ENCODE measurements at places on chromosomes 1 and 21.

DNA sequence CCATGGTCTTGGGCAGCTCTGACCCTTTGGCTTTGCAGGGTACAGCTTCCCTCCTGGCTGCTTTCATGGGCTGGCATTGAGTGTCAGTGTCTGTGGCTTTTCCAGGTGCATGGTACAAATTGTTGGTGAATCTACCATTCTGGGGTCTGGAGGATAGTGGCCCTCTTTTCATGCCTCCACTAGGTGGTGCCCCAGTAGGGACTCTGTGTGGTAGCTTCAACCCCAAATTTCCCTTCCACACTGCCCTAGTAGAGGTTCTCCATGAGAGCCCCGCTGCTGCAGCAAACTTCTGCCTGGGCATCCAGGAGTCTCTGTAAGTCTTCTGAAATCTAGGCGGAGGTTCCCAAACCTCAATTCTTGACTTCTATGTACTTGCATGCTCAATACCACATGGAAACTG lies 494.5 kb upstream of the LRRC7 start:
- no peak for DNase-seq

DNA sequence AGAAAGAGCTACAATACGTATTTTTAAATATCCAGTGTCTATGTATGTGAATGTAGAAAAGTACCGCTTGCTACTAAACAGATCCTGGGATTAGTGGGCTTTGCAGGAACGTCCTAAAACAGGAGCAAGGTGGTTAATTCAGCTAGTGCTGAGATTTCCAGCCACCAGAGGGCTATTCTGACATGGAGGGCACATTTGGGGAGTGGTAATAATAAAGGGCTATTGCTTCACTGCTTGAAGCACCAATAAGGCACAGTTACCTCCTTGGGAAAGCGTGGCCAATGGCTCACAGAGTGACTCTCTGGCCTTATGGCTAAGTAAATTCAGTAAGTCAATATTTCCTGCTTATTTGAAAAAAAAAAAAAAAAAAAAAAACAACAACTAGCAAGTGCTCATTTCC lies 152.4 kb downstream of the GABPA start:
- DNase-seq, result no peak

- peak; percentile 55 for DNase-seq
These were observed 21.1 kb downstream of the ESRRG start for GRCh38 chr1:216702170-216702569.

DNA sequence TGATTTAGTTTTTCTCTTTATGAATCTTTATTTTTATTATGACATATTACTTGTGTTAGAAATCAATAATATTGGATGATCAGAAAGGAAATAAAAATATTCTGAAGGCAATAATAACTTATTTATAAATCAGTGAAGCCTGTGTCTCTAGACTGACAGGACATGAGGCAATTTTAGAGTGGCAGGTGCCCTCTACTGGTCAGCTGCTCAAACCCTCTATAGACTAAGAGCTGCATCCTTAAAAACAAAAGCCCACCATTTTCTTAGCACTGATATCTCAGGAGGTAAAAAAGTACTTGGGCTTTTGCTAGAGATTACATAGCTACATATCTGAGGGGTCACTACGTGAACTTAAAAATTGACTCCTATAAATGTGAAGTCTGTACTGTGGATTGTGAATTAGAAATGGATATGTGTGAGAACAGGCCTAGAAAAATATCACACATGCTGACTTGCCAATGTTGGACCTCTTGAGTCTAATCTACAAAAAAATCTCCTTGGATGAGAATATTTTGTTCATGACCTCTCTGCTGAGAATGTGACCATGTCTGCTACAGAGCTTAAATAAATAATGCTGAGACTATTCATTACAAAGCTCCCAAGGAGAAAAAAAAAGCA lies 597.9 kb upstream of the ADAMTS5 start:
- DNase-seq, result no peak

DNA sequence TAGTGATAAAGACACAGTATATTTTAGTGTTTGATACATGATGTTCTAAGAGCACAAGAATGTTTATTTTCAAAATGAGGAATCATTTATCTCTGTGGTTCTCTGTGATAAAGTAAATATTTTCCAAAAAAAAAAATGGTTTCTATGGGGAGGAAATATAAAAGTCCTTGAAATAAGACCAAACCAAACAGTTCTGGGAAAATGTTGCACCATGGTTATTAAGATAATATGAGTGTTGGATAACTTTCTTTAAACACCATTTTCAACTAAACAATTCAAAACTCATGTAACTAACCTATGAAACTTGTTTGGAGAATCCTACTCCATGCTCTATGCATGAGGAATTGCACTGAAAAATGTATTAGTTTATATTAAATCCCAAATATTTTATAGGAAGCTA lies 184.6 kb downstream of the KCNT2 start:
- no peak for DNase-seq

DNA sequence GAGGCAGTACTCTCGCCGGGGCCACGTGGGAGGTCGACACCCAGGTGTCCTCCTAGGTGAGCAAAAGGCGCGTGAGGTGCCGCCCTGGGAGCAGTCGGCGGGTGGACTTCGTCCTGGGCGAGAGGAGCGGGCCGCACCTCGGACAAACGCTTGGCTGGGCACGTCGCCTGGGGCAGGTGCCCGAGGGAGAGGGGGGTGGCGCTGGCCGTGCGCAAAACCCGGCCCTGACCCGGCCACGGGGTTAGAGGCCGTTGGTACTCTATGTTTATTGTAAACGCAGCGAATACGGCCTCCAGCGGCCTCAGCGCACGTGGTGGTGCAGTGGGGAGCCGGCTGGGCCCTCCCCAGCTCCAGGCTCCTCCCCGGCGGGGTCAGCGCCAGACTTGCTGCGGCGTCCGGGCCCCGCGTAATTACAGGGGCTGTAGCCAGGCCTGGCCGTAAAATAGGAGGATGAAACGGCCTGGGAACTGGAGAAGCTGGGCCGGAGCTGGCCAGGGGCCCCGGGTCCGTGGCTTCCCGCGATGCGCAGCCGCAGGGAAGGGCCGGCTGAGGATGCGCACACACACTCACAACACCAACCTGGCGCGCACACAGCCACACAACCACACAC lies 1.6 kb upstream of the EFNA1 start:
- peak; percentile 91 for DNase-seq

GRCh38 chr1:35856964-35857363 lies 26.0 kb upstream of the AGO1 start:
- DNase-seq, result no peak

DNA sequence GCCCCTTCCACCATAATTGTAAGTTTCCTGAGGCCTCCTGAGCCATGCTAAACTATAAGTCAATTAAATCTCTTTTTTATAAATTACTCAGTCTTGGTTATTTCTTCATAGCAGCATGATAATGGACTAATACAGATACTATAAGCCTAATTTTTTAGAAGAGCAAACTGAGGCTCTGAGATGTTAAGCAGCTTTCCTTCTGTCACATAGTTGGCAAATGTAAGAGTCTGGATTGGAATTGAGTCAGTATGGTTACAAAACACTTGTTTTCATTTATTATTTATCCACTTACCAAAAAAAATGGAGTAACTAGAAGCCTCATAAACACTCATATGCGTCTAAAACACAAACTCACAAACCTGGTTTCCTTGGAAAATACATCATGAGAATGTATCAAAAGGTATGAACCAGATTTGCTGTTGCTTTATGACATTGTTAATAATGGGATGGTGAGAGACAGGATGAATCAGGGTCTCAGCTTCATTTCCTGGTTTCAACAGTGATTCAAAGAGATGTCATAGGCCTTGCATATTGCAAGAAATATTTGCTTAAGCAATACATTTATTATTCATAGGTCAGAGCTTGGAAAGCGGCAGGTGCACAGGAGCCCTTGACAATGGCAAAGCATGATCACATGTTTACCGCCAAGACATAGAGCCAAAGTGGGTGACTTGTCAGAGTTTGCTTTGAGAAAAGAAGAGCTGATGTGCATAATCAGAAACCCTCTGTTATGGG lies 221.5 kb downstream of the GRIK1 start:
- no peak for DNase-seq

- DNase-seq, result peak; percentile 39
These were observed 378.5 kb downstream of the PLPP3 start for GRCh38 chr1:56200896-56201295.

- DNase-seq, result no peak
These were observed 207.7 kb upstream of the FGGY start for GRCh38 chr1:59089036-59089798.

DNA sequence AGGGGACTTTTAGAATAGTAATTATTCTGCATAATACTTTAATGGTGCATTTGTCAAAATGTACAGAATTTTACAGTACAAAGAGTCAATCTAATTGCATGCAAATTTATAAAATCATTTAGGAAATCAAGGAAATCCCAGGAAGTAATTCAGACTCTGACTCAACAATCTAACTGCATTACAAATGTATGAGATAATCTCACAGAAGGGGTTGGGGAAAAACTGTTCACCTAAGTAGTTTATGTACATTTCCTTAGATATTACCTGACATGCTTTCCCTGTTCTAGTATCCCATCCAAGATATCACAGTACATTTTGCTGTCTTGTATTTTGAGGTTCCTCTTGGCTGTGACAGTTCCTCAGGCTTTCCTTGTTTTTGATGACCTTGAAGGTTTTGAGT lies 4.7 kb downstream of the CRB1 start:
- peak; percentile 25 for DNase-seq

GRCh38 chr1:112344754-112345423 lies 51.1 kb upstream of the CTTNBP2NL start:
- DNase-seq, result no peak

GRCh38 chr1:226670073-226670472 lies 69.0 kb downstream of the ITPKB start:
- no peak for DNase-seq

DNA sequence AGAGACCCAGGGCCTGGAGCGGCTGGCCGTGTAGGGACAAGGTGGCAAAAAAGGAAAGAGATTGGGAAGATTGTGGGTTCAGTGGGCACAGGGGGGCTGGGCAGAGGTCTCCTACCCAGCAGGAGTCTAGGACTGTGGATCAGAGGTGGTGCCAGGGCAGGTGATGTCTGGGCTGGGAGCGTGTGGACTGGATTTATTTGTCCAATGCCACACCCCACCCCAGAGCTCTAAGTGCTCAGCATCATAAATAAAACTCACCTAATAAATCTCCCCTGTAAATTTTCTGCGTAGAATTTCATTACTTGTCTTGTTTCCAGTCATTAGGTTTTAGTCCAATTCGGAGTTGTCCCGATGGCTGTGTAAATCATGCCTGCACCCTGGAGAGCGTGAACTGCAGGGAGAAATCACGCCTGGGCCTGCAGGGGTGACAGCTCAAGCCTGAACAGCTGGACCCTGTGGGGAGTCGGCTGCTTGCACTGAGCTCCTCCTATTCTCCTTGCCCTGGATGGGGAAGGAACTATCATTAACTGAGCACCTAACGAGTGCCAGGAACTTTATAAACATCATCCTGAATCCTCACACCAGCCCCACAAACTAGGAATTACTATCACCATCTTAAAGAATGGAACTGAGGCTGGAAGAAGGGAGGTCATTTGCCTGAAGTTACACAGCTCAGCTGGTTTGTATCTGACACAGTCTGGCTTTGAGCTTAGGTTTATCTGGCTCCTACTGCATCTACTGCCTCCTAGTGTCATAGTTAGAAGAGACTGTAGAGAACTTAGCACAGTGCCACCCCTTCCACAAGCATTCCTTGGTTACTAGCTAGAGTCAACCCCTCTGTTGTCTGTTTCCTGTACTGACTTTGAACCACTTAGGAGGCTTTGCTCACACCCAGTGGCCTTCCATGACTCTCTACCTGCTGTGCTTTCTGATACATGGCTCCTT lies 25.0 kb upstream of the POU3F1 start:
- peak; percentile 87 for DNase-seq

- no peak for DNase-seq
These were observed 216.6 kb upstream of the B3GALT2 start for GRCh38 chr1:193402977-193403376.

DNA sequence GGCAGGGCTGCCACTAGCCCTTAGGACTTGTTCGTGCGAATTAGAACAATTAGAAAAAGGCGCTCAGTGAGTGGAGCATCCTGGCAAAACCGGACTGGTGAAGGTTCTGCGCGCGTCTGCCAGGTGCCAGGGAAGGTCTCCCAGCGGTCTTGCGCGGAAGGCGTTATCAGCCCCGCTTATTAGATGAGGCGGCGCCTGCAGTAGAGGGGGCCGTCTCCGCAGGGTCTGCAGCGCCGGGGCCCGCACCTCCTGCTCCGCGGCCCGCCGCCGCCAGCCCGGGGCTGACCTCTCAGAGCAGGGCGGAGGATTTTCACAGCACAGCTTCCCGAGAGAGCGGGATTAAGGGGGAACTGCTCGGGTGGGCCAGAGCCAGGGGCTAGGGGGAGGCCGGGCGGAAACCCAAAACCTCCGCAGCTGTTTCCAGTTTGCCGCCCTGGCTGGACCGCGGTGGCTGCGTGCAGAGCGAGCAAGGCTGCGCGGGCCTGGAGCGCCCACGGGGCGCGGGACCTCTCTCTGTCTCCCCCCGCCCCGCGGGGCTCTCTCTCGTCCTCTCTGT lies 155.2 kb downstream of the FOXD2 start:
- DNase-seq, result peak; percentile 82

DNA sequence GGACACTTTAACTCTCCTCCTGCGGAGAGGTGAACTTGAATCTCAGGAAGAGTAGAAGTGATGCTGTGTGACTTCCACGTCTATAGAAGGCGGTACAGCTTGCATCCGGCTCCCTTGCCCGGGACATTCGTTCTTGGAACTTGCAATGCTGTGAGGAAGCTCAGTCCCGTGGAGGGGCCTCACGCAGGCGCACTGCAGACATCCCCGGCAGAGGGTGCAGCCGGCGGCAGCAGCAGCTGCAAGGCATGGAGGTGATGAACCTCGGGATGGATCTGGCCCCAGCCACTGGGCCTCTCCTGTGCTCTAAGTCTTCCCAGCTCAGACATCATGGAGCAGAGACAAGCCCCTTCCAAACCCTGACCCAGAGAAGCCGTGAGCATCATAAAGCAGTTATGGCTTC lies 61.8 kb upstream of the SOD1 start:
- DNase-seq, result no peak

DNA sequence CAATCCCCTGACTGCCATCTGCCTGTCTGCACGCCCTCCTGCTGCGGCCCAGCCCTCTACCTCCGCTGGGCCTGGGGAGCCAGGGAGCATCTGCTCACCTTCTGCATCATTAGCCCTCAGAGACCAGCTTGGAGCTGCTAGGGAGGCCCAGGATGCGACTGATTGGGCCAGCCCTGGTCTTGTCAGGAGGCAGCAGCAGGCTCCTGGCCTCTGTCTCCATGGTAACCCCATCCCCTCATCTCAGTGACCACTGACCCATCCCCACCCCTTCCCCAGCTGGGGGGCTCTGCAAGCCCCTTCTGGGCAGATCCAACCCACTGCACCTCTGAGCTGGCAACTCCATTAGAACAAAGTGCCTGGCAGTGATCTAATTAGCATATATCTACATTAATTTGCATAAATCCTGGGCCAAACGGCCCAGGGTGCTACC lies 37.7 kb downstream of the NKAIN1 start:
- peak; percentile 23 for DNase-seq

- DNase-seq, result no peak
These were observed 124.9 kb upstream of the IFFO2 start for GRCh38 chr1:19081218-19081893.

- DNase-seq, result no peak
These were observed 12.7 kb upstream of the TSNAX start for GRCh38 chr1:231515748-231516147.

GRCh38 chr1:162485236-162485635 lies 12.4 kb upstream of the UHMK1 start:
- no peak for DNase-seq

All from NCI-H69 (cell line).